HAP-1 (cell line): ENCODE measurements at places on chromosomes 2 and 18.

GRCh38 chr2:198326431-198326830 is 522.0 kb downstream of the PLCL1 start:
- DNase-seq: no peak

DNA sequence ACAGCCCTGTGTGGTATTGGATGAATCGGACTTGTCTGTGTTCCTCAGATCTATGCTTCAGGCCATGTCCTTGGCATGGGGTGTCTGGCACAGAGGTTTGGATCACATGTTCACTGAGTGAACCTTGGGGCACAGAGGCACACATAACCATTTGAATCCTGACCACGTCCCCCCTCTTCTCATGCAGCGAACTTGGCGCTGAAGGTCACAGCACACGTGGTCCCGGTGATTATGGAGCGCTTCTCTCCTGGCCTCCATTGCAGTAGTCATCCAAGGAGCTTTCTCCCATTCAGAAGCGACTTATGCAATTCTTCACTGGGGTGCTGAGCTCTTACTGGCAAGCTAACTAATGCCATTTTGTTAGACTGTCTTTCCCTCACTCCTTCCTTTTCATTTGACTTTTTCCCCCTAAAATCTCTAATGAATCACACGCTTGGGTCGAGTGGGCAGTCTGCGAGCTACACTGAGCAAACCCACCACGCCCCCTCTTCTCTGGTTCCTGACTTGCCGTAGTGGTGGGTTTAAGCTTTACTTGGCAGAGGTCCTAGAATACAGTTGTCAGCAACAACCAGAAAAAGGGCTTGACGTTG is 59.4 kb downstream of the KCNG2 start:
- no peak for DNase-seq

- no peak for DNase-seq
These were observed 80.7 kb downstream of the CCBE1 start for GRCh38 chr18:59616501-59616900.

- no peak for DNase-seq
These were observed 29.0 kb downstream of the LPIN1 start for GRCh38 chr2:11775384-11775783.

DNA sequence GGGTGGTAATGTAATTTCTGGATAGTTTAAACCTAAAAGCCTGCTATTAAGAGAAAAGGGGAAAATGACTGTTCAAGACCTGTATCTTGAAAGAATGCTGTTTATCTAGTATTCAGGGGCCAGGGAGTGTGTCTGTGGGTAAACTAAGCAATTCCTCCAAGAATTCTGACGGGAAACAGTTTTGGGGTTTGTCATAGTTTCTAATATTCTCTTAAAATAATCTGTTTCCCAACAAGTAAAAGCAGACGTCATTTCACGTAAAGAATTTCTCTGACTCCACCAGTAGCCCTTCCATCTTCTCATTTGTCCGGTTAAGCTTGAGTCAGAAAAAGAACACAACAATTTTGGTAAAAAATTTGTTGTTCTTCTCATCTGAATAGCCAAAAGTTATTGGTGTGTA is 232.1 kb upstream of the EPAS1 start:
- no peak for DNase-seq

- no peak for DNase-seq
These were observed 361.8 kb upstream of the PIK3C3 start for GRCh38 chr18:41593171-41593675.

DNA sequence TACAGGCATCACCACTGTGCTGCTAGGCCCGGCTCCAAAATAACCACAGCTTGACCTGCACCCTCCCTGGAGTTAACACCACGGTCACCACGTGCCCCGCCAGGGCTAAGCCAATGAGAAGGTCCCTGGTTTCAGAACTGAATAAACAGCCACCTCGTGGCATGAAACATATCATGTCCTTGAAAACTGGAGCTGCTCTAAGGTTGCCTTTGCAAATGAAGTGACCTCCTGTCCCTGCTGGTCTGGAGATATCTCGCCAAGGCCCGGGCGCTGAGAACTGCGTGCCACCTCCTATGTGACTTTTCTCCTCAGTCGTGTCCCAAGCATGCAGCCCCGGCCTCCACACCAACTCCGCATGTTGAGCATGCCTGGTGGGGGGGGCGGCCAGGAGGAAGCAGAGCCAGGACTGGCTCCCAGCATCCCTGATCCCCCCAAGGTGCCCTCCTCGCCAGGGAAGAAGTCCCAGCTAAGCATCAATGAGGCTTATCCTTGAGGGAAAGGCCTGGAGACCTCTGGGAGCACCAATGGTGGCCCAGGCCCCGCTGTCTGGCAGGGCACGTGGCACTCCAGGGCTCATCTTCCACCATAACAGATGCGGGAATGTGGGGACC is 16.3 kb upstream of the KCNG2 start:
- no peak for DNase-seq

- DNase-seq: no peak
These were observed 11.4 kb downstream of the PPIL3 start for GRCh38 chr2:200877443-200877842.

DNA sequence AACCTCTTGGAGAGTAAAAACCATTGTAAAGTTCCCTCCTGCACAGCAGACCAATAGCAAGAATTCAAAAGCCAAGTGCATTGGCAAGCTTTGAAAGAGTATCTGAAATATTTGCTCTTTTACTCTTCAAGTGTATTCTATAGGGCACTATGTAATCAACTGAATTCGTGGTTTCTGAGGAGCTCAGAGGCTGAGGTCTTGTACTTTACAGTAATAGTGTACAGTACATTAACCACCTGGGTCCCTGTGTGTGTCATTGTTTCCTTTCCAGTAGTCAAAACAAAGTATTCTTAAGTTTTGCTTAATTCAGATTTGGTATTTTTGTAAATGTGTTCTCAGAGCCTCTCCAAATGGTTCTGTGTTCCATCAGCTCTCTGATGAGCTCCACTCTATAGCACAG is 769.7 kb downstream of the LRRTM4 start:
- DNase-seq: no peak
